ENCODE measurements at places on chromosomes 3 and 15. TPM values are rescaled to one million over a fixed set of nuclear protein-coding genes. Genes with fewer than 3 reads are reported as not detected.

Gene ADAMTS9
- 4.4 TPM for total RNA-seq

DNA sequence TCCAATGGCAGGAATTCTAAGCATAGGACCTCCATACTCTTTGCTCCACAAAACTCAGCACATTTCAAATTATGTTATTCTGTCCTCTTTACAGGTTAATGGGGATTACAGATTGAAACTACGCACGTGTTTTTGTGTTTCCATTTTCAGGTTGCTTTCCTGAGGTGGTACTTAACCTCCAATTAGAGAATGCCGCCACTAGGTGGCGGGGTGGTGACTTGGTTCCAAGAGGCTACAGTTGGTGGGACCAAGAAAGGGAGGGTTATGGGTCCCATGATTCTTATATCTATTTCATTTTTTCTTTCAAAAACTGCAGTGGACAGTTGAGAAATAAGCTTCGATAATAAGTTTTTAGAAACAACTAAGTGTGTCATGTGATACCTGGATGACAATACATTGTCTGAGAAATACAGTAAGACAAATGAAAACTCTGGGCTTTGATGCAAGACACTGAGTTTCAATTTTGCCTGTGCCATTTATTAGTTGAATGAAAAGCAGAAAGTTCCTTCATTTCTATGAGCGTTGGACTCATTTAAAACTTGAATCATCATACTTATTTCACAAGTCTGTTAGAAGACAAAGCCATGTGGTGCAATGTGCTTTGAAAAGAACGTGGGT, 539.0 kb downstream of the FGF12 start:
- DNase-seq = peak; percentile 59

GRCh38 chr3:155960060-155960459, 89.6 kb downstream of the GMPS start:
- DNase-seq = no peak

Gene HHLA2
- not detected for total RNA-seq

Gene NANOGP8
- not detected for total RNA-seq

DNA sequence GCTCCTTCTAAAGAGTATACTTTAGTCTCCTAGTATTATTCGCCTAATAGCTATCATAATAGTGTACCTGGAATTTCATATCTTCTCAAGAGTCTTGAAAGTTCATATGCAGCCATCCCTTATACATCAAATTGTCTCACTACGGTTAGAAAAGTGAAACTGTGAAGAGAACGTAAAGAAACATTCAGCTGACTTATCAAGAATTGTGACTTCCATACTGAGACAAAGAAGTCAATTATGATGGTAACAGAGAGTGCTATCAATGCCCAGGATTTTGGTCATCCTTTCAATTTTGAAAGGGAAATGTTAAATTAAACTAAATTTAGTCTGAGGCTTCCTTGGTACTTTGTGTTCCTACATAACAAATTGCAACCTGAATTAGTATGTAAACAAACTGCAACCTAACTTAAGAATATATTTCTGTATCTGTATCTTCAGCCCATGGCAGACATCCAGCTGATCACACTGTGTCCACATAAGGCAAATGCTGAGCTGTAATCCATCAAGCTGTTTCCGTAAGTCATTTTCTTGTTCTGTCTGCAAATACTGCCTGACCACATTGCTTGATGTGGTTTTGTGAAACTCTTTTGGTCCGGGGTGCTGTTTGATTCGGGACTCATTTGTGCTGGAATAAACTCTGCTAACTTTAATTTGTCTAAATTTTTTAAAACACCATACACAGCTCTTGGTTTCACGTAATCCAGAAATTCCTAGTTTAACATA, 469.6 kb downstream of the SI start:
- peak; percentile 58 for DNase-seq

DNA sequence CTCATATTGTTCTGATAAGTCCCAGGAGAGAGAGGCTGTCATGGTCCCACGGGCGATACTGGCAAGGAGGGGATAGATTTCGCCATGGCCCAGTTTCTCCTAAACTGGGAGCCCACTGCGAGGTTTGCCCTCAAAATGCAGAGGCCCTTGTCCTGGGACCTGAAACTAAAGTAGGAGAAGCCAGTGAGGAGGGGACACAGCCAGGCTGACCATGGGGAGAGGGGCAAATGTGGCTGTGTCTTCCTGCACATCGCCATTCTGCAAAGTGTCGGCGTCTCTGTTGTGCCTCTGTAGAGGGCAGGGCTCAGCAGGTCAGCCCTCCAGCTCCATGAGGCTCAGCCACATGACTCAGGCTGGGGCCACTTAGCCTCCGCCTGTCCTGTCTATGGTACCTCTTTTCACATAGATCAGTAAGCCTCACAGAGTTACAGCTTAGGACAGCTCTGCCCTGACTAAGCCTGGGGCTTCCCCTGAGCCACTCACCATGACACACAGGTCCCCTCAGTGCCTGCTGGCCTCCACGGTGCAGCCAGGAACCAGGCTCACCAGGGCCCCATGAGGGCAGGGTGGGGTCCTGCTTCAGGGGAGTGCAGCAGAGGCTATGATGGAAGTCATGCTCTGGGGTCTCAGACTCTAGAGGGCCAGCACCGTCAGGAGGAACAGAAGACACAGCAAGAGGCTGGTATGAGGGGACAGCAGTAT, 28.6 kb upstream of the PLXNA1 start:
- no peak for DNase-seq

- DNase-seq = no peak
These were observed 254.5 kb upstream of the CFAP20DC start for GRCh38 chr3:59304296-59304695.

- no peak for DNase-seq
These were observed 143.5 kb downstream of the LRRK1 start for GRCh38 chr15:101062471-101063171.

Gene SCN11A
- not detected for total RNA-seq

Gene HIGD2B
- not detected for total RNA-seq

Gene CYP1A1
- total RNA-seq = 2.3 TPM

Gene AADACL2
- total RNA-seq = not detected
